GM06990 (cell line): ENCODE measurements at places on chromosomes 4 and X.

- DNase-seq, result no peak
Measured at GRCh38 chr4:158726633-158727032, 3.4 kb upstream of the PPID start.

- peak; percentile 70 for DNase-seq
Measured at GRCh38 chr4:141636771-141637460, 533 bp downstream of the IL15 start.

- no peak for DNase-seq
Measured at GRCh38 chr4:8577046-8577445, 3.1 kb upstream of the GPR78 start.

DNA sequence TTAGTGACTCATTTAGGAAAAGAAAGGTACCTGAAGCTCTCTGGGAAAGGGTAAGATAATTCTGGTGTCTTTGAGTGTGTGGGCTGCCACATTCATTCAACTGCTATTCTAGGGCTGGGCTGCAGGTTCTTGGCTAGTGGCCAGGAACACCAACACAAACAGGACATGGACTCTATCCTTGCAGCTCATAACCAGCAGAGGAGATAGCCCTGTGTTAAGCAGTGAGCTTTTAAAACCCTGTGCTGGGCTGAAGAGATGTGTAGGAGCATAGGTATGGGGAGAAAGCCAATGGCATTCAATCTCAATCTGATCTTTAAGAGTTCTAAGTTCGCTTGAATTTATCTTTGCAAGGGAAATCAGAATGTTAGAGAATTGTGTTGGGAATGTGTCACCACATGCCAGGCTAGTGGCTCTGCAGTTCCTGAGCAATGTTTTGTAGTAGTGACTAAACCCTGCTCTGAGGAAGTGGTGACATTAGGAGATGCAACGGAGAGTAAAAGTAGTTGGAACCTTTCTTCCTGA is 39.2 kb downstream of the SGMS2 start:
- DNase-seq, result no peak

DNA sequence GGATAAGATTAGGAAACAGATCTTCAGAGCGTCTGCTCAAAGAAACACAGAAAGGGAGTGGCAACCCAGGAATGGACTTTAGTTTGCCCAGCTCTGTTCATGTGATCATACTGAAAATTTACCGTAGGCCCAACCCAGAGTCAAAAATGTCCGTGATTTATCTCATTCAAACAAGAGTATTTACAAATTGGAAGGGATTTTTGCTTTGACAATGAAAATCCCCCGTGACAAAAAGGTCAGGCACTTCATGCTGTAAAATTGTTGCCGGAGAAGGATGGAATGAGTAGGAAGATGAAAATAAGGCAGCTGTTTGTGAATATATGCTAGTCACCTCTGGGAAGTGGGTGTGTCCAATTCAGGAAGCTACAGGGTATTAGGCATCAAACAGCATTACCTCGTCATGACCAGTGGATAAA is 1.2 kb downstream of the SULT1B1 start:
- no peak for DNase-seq

- DNase-seq, result no peak
Measured at GRCh38 chr4:179585761-179586160, 2143.5 kb upstream of the AGA start.

GRCh38 chr4:155571184-155571944 is 95.3 kb upstream of the GUCY1A1 start:
- no peak for DNase-seq
